MV-4-11 (cell line): ENCODE measurements at places on chromosomes 2 and 18.

GRCh38 chr18:45232061-45232460 is 383.2 kb upstream of the SLC14A2 start:
- DNase-seq: peak; percentile 46

GRCh38 chr2:40033781-40034180 is 254.7 kb upstream of the THUMPD2 start:
- peak; percentile 23 for DNase-seq

DNA sequence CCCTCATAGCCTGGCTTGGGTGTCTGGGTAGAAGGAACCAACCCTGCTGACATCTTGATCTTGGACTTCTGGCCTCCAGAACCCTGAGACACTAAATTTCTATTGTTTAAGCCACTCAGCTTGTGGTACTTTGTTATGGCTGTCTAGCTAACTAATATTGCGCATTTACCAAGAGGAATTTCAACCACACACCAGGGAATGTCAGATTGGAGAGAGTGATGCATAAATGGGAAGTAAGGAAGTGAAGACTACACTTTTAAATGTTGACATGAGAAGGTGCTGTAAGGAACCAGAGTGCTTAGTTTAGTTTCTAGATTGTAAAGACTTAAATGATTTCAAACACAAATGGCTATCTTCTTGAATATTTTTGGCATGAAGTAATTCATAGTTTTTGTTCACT is 98.9 kb upstream of the ITGB6 start:
- DNase-seq: no peak

DNA sequence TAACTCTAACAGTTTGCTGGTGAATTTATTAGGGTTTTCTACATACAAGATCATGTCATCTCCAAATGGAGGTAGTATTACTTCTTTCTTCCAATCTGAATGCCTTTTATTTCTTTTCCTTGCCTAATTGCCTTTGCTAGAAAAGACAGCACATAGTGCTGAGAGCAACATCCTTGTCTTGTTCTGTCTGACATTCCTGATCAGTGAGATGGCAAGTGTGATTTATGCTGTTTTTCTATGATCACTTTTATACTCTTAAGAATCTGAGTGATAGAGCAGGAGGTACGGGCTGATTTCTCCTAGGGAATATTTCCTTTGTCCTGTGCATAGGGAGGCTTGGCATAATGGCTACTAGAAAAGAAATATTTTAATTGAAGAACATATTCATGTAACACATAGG is 17.3 kb downstream of the LYPD6B start:
- no peak for DNase-seq

DNA sequence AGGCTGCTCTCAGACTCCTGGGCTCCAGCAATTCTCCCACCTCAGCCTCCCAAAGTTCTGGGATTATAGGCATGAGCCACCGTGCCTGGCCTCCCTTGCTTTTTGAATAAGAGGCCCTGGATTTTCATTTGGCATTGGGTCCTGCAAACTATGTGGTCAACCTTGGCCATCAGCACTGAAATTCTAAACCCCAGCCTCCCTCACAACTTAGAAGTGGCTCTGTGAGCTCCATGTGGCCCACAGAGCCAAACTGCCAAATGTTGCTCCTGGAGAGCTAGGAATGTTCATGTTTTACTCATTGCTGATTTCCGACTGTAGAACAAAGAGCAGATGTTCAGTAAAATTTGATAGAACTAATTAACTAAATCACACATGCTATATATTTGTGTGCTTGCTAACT is 210.6 kb upstream of the AGAP1 start:
- DNase-seq: no peak

DNA sequence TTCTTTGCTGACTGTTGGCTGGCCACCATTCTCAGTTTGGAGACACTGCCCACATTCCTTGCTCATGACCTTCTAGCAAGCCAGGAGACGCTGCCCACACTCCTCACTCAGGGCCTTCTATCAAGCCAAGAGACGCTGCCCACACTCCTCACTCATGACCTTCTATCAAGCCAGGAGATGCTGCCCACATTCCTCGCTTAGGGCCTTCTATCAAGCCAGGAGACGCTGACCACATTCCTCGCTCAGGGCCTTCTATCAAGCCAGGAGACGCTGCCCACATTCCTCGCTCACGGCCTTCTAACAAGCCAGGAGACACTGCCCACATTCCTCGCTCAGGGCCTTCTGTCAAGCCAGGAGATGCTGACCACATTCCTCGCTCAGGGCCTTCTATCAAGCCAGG is 131.3 kb upstream of the CBLN2 start:
- no peak for DNase-seq

- DNase-seq: no peak
These were observed 74.2 kb downstream of the DOCK10 start for GRCh38 chr2:224968051-224968450.

DNA sequence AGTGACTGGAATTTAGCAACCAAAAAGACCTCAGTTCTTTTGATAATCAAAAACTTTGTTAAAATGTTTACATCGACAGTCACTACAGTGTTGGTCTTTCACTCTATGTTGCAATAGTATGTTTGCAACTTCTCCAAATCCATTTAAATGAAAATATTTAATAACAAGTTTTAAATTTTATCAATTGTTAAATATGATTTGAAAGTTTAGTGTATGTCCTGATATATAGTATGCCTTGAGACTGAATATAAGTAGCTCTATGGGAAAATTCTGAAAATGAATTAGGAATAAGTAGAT is 109.9 kb downstream of the ANKRD44 start:
- no peak for DNase-seq

- DNase-seq: peak; percentile 59
These were observed 527.6 kb upstream of the ID2 start for GRCh38 chr2:8154270-8154669.

DNA sequence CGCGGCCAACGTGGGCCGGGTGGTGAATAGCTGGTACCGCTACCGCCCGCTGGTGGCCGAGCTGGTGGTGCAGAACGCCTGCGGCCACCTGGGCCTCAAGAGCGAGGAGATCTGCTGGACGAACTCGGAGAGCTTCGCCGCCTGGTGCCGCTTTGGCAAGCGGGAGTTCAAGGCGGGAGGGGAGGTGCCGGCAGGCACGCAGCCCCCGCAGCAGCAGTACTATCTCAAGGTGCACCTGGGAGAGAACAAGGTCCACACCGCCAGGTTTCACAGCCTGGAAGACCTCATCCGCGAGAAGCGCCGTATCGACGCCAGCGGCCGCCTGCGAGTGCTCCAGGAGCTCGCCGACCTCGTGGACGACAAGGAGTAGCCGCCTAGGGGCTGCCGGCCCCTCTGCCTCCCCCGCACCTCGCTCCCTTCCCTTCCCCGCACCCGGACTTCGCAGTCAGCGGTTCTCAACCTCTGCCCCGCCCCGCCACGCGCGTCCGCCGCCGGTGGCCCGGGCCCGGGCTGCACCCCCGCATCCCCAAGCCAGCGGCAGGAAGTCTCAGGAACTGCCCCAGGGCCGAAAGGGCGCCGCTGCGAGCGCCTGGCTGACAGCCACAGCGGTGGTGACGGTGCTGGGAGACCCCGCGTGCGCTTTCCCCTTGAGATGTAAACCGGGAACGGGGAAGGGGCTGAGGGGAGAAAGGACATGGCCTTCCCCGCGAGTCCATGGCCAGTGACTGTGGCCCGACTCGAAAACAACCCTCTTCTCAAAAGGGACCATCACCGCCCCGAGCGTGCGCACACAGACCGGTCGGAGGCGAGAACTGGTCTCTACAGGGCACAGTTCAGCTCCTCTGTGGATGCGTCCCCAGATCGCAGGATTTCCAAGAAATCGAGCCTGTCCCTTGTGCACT is 2.2 kb downstream of the LRATD1 start:
- no peak for DNase-seq

GRCh38 chr2:152496371-152496770 is 161.4 kb downstream of the FMNL2 start:
- no peak for DNase-seq

DNA sequence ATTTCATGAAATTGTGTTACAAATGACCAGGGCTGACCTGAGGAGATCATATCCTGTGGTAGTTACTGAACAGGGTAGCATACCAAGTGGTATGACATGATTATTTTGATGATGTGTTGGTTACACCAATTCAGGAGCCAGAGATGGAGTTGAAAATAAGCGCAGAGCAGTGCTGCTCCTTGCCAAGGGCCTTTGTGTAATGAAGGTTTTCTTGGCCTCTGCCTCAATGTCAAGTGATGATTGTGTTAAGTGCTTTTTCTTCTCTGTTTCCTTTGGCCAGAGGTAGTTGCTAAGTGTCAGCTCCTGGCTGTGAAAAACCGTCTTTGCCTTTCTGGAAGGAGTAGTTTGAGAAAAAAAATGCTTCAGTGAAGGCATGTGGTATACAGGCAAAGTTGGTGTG is 131.2 kb downstream of the CERS6 start:
- no peak for DNase-seq

- no peak for DNase-seq
These were observed 73.1 kb downstream of the LRRC30 start for GRCh38 chr18:7304061-7304370.

DNA sequence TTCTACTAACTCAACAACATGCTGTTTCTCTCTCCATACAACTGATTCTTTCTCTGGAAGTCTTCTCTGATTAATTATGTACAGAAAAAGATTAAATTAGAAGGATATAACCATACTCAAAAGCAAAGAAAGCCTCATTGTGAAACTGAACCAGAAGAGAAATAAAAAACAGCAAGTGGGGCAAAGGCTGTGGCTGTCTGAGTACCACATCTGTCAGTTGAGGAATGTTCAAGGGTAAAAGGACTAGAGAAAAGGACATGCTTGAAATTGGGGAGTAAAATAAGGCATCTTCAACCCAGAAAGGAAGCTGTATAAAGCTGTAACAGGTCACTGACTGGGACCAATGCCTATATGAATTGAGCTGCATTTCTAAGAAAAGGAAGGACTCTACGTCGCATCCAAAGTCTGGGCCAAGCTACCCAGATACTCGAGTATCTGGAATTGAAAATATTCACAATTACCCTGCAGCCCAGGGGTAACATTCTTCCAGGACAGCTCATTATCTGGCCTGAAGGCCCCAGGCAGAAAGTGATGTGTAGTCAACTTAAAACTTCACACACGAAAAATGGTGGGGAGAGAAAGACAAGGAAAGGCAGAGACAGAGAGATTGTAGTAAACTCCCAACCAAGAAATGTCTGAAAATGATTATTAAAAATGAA is 356.0 kb upstream of the GALNT5 start:
- no peak for DNase-seq

GRCh38 chr2:145985517-145985916 is 1465.6 kb upstream of the ZEB2 start:
- DNase-seq: no peak

DNA sequence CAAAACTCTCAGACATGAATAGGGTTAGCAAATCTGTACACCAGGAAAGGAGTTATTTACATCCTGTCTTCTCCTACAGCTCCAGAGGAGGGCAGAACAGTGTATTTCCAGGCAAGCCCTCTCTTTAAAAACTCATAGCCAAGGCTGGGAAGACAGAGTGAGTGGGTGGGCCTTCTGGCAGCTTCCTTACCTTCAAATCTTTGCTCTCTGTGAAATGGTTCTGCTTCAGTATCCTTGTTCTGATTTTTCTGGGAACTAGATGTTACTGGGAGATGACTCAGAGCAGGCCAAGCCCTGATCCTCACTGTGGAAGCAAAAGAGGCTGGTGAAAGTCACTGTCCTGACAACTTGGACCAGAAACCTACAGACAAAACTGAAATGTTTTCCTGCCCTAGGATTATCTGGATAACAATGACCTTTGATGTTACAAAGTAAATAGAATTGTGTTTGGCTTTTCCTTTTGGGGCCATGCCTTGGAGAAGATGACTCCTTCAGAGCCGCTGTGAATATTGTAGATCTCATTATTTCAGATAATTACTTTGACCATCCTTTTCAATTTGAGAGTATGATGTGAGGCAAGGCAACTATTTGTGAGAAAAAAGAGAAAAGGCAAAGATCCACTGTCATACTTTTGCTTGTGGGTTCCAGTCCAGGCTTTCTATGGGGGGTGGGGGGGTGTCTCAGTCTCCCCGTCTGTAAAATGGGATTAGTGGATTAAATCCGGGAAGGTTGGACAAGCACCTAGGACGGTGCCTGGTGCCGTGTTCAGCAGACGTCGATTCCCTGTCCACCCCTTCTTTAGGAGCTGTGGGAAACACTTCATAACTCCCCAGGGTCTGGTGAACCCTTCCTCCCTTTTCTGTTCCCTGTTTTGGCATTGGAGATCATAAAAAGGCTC is 644 bp upstream of the QPCT start:
- DNase-seq: no peak

- DNase-seq: no peak
These were observed 286.8 kb upstream of the TRIB2 start for GRCh38 chr2:12429779-12430406.

DNA sequence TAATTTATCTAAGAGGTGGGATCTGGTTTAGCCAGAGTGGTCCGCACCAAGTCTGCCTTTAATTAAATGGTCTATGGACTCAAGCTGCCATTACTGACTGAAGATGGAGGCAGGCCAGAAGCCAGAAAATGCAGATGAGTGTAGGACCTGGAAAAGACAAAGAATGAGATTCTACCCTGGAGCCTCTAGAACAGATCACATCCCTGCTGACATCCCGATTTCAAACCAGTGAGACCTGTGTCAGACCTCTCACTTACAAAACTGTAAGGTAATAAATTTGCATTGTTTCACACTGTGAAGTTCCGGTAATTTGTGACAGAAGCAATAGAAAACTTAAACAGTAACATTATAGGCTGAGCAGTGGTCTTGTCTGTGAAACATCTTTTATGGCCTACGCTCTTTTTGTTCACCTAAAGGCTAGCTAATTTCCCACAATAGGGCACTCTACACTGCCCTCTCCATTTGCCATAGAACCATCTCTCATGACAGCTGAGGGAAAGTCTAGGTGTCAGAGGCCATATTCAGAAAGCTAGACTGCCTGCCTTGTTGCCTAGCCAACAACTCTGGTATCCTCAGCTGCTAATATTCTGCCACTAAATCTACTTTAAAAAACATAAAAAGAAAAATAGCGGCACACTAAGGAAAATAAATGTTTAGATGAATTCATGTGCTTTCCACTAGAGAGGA is 1396.2 kb upstream of the PIK3C3 start:
- no peak for DNase-seq

- DNase-seq: no peak
These were observed 34.8 kb upstream of the SLC35F6 start for GRCh38 chr2:26729311-26729710.

DNA sequence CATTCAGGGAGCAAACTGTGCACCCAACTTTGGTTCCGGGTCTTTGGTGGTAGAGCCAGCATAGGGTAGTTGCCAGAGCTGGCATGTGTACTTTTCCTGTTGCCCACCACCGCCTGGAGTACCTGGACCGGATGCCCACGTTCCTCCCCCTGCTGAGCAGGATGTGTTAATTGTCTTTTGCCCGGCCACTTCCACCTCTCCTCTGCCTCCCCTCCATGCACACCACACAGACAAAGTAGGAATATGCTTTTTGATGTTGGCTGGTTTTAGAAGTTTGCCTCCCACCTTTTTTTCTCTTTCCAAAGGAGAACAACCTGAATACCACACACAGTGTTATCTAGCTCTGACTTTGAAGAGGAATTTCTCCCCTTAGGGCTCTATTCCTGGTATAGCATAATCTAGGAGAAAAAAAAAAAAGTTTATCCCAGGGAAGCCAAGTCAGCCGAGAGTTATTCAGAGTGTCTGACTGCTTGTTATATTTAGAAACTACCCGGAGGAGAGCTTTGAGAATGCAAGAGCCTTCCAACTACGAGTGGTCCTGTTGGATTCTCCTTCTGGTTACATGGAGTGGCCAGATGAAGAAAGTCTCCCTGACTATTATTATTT is 111.9 kb downstream of the SETBP1 start:
- no peak for DNase-seq
